ENCODE measurements at places on chromosomes 16 and 17.
A peak's percentile ranks its signal among the peaks of the same experiment; 100 is the strongest.

GRCh38 chr16:6714510-6714909, 618.1 kb upstream of the RBFOX1 start:
- no peaks in the 10 kb centered on the region for H3K36me3 ChIP-seq
- no peaks in the 10 kb centered on the region for H3K4me1 ChIP-seq
- DNase-seq: no peak
- no peak overlapping the region for H3K4me3 ChIP-seq
- H3K27ac ChIP-seq: no peak overlapping the region

DNA sequence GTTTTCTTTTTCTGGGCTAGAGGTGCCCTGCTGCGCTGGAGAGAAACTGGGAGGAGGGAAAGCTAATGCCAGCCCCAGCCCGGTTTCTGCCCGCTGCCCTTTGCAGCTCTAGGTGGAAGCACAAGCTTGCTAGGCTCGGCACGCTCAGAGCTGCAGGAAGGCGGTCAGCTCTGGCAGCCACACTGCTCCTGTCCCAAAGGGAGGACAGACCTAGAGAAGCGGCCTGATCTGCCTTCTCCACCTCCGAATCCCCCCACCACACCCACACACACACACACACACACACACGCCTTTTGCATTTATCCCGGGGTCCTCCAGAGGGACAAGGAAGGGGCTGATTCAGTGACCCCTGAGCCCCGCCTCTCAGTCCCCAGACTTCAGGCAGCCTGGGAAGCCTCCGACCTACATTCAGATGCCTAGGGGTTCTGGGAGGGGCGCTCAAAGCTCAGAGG, 418.1 kb downstream of the SOX9 start:
- H3K27ac ChIP-seq: no peak overlapping the region
- peaks cover 2% of the 10 kb centered on the region for H3K4me1 ChIP-seq
- H3K4me3 ChIP-seq: no peak overlapping the region
- no peaks in the 10 kb centered on the region for H3K27me3 ChIP-seq
- H3K36me3 ChIP-seq: no peaks in the 10 kb centered on the region

DNA sequence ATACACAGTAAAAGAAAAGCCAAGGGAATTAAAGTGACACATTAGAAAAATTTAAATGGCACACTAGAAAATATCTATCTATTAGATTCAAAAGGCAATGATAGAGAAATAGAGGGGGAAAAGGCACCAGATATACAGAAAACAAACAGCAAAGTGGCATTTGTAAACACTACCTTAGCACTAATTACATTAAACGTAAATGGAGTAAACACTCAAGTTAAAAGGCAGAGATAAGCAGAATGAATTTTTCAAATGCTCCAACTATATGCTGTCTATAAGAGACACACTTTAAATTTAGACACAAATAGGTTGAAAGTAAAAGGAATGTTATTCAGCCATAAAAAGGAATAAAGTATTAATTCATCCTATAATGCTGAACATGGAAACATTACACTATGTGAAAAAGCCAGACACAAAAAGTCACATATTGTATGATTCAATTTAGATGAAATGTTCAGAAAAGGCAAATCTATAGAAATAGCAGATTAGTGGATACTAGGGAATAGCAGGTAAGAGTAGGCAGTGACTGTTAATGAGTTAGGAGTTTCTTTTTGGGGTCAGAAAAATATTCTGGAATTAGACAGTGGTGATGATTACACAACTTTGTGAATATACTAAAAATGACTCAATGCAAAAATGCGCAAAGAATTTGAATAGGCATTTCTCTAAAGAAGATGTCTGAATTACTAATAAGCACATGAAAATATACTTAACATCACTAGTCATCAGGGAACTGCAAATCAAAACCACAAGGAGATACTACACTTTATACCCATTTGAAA, 92.4 kb downstream of the BRIP1 start:
- H3K36me3 ChIP-seq: no peaks in the 10 kb centered on the region
- H3K27me3 ChIP-seq: no peaks in the 10 kb centered on the region
- no peak overlapping the region for H3K27ac ChIP-seq
- no peak overlapping the region for H3K4me3 ChIP-seq
- no peaks in the 10 kb centered on the region for H3K4me1 ChIP-seq

DNA sequence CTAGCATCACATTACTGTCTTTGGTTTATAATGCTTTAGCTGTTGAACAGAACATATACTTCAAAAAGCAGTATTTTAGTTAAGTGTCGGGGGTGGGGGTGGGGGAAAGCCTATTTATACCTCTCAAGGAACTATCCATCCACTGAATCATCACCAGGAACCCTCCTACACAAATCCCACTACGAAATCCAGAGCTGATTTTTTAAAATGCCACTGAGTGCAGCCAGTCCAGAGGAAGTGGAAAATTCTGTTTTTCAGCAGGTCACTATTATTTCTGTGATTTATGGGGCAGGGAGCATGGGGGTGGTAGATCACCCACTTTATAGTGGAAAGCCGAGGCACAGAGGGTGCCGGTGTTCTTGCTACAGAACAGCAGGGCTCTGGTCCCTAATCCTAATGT, 284.1 kb downstream of the SOX9 start:
- DNase-seq: no peak
- no peaks in the 10 kb centered on the region for H3K27me3 ChIP-seq
- no peaks in the 10 kb centered on the region for H3K36me3 ChIP-seq
- H3K4me3 ChIP-seq: no peak overlapping the region

DNA sequence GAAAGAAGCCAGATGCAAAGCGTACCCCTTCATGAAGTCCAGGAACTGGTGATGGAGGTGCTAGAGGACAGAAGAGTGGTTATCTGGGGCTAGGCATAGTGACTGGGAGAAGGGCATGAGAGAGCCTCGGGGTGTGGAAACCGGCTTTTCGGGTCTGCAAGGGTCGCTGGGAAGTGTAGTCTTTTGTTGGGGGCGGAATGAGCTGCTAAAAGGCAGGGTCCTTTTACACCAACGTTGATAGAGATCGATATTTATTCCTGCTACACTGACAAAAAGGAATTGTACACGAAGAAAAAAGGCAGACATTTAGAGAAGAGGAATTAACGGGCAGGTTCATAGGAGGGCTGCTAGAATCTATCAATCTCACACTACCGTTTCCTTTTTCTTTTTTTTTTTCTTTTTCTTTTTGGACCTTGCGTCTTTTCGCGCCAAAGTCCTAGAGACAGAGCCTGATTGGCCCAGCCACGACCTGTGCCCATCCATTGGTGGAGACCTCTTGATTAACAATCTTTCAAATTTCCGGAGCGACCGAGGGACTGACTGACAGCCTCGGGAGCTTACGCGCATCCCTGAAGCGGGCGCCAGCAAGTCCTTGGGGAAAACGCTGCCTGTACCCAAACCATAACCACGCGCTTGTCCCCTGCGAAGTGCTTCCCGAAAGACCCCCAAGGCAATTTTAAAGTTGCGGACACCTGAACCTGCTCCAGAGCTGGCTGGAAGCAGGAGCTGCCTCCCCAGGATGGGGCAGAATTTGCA, 27.7 kb upstream of the DHRS7B start:
- no peaks in the 10 kb centered on the region for H3K36me3 ChIP-seq
- H3K27ac ChIP-seq: peak overlapping the region; percentile 47
- H3K4me3 ChIP-seq: peak overlapping the region; percentile 64

GRCh38 chr16:4800290-4801041, 2.0 kb downstream of the ROGDI start:
- DNase-seq: no peak
- H3K4me1 ChIP-seq: no peaks in the 10 kb centered on the region
- H3K27ac ChIP-seq: no peak overlapping the region
- no peaks in the 10 kb centered on the region for H3K27me3 ChIP-seq
- H3K4me3 ChIP-seq: no peak overlapping the region

GRCh38 chr16:50724306-50724705, 17.6 kb upstream of the CYLD start:
- no peaks in the 10 kb centered on the region for H3K27me3 ChIP-seq
- H3K27ac ChIP-seq: no peak overlapping the region
- no peak for DNase-seq
- no peaks in the 10 kb centered on the region for H3K4me1 ChIP-seq

- H3K4me1 ChIP-seq: peaks cover 3% of the 10 kb centered on the region
- H3K4me3 ChIP-seq: no peak overlapping the region
- no peak for DNase-seq
- H3K27ac ChIP-seq: no peak overlapping the region
Observed at GRCh38 chr16:11318817-11319216, 26.4 kb upstream of the RMI2 start.

DNA sequence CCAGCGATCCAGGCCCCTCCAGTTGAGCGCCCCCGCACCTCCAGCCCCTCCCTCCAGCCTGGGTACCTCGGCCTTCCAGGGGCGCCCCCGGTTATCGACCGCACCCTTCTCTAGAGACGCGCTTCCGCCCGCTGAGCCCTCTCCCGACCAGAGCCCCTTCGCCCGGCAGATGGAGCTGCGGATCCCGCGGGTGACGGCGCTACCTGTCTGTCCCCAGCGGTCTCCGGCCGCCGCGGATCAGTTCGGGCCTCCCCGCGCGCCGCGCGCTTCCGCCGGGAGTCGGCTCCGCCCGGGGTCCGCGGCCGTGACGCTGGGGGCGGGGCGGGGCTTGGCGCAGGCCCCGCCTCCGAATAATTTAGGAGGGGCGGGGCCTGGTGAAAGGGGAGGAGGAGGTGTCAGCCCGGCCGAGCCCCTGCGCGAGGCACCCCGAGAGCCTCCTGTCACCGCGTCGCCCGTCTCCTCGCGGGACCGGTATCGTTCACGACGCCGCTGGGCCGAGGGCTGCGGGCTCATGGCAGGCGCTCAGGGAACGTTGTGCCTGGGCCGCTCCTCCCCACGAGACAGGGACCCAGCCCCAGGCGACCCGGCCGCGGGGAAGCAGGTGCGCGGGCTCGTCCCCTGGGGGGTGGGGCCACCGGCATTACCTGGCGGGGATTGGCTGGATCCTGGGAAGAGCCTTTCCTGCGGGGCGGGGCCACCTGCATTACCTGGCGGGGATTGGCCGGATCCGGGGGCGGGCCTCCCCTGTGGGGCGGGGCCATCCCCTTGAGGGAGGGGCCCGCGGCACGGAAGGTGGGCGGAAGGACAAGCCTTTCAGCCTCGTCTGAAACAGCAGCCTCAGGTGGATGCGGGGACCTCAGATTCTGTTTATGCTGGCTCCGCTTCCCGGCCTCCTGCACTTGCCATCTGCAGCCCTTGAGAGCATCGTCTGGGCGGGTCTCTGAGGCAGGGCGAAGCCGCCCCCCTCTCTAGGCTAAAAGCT, at the start of gene SPATA2L:
Gene SPATA2L, minus strand, starts transcription at position 281 of the 982 bp plus-strand sequence. CDS start 473 bp downstream, outside the sequence.
- H3K27me3 ChIP-seq: no peaks in the 10 kb centered on the region
- DNase-seq: peak; percentile 98
- H3K27ac ChIP-seq: peak within 1 kb of the TSS; percentile 55
- H3K36me3 ChIP-seq: peaks cover 2% of the 10 kb centered on the region
- peaks cover 7% of the 10 kb centered on the region for H3K4me1 ChIP-seq

GRCh38 chr16:81713796-81714195, 65.3 kb upstream of the PLCG2 start:
- no peak overlapping the region for H3K27ac ChIP-seq
- DNase-seq: no peak
- H3K36me3 ChIP-seq: no peaks in the 10 kb centered on the region
- H3K4me3 ChIP-seq: no peak overlapping the region
- no peaks in the 10 kb centered on the region for H3K27me3 ChIP-seq
- peaks cover 8% of the 10 kb centered on the region for H3K4me1 ChIP-seq

DNA sequence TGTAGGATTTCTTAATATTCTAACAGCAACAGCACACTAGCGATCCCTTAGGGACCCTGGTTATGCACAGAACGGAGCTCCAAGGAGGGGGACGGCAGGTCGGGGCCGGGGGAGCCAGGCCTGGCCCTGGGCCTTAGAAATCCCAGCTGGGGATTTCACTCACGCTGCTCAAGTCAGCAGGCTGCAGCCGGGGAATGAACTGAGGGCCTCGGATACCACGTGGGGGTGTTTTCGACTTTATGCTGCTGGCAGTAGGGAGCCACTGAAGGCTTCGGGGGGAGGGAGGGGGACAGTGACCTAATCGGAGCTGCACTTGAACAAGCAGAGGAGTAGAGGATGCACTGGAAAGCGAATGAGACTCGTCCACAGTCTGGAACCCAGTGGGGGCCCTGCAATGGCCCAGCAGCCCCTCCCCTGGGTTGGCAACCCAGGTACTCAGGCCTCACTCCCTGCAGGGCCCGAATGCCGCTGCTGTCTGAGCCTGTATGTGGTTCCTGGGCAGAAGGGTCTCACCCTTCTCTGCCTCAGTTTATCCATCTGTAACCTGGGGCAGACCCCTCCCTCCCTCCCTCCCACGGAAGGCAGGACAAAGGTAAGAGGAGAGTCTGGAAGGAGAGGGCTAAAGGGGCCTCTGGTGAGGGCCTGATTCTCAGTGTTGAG, 53.7 kb downstream of the RPH3AL start:
- H3K27ac ChIP-seq: no peak overlapping the region
- H3K27me3 ChIP-seq: no peaks in the 10 kb centered on the region
- no peaks in the 10 kb centered on the region for H3K36me3 ChIP-seq

GRCh38 chr17:28667870-28668269, 5.9 kb downstream of the SUPT6H start:
- H3K36me3 ChIP-seq: peaks cover 1% of the 10 kb centered on the region
- no peak for DNase-seq
- H3K27ac ChIP-seq: no peak overlapping the region
- H3K27me3 ChIP-seq: no peaks in the 10 kb centered on the region
- no peak overlapping the region for H3K4me3 ChIP-seq
- peaks cover 3% of the 10 kb centered on the region for H3K4me1 ChIP-seq

GRCh38 chr17:19284005-19284959, 47.1 kb downstream of the EPN2 start:
- H3K4me3 ChIP-seq: no peak overlapping the region
- H3K4me1 ChIP-seq: peaks cover 2% of the 10 kb centered on the region
- DNase-seq: no peak
- no peak overlapping the region for H3K27ac ChIP-seq
- peaks cover 4% of the 10 kb centered on the region for H3K36me3 ChIP-seq
- H3K27me3 ChIP-seq: no peaks in the 10 kb centered on the region

- H3K36me3 ChIP-seq: no peaks in the 10 kb centered on the region
- H3K4me3 ChIP-seq: no peak overlapping the region
Observed at GRCh38 chr17:74916136-74916850, 6.8 kb downstream of the USH1G start.

DNA sequence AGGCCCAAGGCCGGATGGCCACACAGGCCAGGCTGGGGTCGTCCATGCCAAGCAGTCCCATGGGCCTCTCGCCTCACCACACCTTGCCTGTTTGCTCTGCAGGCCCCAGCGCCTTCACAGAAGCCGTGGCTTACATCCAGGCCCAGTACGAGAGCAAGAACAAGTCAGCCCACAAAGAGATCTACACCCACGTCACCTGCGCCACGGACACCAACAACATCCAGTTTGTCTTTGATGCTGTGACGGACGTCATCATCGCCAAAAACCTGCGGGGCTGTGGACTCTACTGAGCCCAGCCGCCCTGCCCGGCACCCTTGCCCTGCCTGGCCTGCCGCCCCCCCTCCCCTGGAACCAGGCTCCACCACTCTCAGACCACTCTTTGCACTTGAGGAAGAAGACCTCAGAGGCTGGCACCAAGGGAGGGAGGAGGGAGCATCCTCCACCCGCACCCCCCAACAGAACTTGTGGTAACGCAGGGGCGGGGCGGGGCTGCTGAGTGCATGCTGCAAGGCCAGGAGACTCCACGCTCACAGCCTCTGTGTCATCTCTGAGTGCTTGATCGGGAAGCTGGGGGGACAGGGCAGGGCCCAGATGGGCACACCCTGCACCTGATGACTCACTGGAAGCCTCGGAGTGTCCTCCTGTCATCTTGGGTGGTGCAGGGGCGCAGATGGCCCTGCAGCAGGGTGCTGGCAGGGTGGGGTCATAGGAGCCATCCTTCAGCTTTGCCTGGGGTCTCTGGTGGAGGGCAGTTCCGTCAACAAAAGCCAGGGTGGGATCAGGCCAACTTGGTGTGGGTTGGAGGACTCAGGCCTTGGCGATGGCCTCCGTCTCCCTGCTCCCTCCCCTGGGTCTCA, 81.5 kb downstream of the AMFR start:
- H3K4me3 ChIP-seq: no peak overlapping the region
- H3K27ac ChIP-seq: no peak overlapping the region
- no peaks in the 10 kb centered on the region for H3K4me1 ChIP-seq
- H3K27me3 ChIP-seq: no peaks in the 10 kb centered on the region
- DNase-seq: no peak

All from mesendoderm (in vitro differentiated cells).